ENCODE measurements at places on chromosomes 1 and 21.

DNA sequence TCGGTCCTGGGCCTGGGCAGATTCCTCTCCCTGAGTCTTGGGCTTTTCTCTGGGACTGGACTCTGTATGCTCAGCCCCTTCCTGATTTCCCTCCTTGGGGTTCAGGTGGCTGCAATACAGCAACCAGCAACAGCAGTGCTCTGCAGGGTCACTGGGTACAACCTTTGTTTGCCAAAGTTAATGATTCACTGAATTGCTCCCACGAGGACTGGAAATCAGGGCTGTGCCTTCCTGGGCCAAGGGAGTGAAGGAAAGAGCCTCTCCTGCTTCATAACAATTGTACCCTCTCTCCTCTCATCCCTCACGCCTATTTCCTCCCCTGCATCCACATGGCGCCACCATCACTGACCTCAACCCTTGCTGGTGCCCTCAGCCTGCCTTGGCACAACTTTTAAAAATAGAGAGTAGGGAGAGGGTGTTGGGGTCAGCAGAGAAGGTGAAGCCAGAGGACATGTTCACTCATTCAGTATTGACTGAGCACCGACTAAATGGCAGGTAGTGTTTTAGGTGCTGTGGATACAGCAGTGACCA lies 52.8 kb upstream of the GOLT1A start:
- DNase-seq: peak; percentile 50

GRCh38 chr1:79188337-79188736 lies 181.8 kb upstream of the ADGRL4 start:
- no peak for DNase-seq

GRCh38 chr21:26965907-26966581 lies 844 bp downstream of the ADAMTS5 start:
- no peak for DNase-seq

DNA sequence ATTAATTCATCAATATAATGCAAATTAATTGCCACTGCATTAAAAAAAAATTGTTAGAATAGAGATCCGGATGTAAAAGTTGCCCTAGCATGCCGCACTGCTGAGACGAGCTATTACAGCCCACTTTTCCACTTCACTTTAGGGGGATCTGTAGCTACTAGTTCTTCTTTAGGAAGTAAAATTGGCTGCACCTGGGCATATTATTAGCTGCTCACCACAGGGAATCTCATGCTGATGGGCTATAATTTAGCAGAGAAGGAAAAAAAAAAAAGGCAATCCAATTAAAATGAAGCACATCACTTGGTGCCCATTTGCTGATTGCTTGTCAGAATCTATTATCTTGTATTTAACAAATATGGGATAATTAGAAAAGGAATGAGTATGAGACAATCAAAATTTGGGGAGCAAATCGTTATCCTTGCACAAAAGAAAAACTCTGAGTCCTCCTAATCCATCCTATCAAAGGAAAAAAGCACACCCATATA lies 233.4 kb downstream of the DSCAM start:
- no peak for DNase-seq

GRCh38 chr1:91349524-91349923 lies 55.1 kb downstream of the HFM1 start:
- DNase-seq: no peak

Data from epithelial cell of proximal tubule (primary cell).